DMS79 treated with DMSO at 0.1 percent for 48 hours (cell line): ENCODE measurements at places on chromosomes 7 and 10.

DNA sequence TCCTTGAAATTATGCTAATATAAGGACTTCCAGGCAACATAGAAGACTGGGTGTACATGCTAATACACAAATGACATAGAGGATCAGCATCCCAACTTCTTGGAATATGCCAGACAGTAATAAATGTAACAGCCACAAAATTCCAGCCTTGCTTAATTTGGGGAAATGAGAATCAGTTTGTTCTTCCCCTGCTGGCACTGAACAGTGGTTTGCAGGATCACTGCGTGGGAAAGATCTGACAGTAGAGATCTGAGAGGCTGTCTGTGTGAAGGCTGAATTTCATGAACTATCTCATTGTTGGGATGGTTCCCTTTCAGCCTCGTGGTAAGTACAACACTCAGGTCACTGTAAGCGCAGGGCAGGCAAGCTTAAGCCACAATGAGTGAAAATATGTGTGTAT lies 1078.0 kb downstream of the LRMDA start:
- no peak for DNase-seq

GRCh38 chr7:25215694-25216335 lies 12.5 kb downstream of the NPVF start:
- DNase-seq: no peak

- peak; percentile 65 for DNase-seq
Measured at GRCh38 chr7:133827707-133828623, 299.2 kb upstream of the LRGUK start.

DNA sequence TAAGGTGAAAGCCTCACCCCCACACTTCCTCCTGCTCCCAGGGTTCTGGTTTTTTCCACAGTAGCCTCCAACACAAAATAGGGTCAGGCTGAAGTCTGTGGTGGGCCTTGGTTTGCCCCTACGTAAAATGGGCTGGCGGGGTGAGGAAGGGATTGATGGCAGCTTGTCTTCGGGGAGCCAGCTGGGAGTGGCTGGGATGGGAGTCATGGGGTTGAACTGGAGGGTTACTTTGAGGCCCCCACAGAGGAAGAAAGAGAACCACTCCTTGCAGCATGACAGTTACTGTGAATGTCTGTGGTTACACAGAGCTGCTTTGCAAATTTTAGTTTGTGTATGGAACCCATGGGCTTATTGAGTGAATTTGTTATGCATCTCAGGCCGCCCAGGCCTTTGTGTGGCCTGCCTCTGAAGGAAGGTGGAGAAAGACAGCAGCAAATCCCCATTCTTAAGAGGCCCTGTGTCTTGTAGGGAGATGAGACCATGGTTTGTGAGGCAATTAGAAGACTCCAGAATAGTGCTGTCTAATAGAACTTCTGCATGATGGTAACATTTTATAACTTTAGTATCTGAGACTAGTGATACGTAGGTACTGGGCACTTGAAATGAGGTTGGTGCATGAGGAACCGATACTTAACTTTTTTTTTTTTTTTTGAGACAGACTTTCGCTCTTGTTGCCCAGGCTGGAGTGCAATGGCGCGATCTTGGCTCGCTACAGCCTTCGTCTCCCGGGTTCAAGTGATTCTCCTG lies 8.1 kb downstream of the TRIM8 start:
- no peak for DNase-seq

DNA sequence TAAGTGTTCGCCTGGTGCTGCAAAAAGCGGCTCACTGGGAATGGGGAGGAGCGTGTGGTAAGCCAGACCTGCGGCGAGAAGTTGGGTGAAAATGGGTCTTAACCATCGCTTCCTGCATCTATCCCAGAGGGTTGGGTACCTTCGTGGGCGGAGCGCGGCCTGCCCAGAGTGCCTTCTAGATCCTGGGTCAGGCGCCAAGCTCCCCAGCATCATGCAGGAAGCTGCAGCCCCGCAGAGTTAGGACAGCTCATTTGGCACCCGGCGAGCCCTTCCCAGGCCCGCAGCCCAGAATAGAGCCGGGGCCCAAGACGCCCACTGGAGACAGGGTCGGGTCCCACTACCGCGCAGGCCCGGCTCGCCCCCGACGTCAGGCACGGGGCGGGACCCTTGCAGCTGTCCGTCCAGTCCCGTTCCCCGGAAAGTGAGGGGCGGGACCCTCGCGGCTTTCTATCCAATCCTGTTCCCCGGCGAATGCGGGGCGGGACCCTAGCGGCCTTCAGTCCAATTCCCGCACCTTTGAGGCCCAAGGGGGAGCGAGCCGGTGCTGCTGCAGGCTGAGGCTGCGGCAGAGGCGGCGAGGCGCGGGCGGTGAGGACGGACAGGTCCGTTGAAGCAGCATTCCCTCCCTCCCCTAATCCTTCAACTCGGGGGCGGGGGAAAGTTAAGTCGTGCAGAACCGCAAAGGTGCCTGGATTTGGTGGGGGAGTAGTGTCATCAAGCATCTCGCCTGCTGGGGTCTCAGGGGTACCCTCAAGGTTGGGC lies at the start of gene CROT:
TSS of gene CROT (plus strand) at position 499 of the 762 bp plus-strand sequence. CDS start 3,405 bp downstream, outside the sequence.
- DNase-seq: peak; percentile 94

DNA sequence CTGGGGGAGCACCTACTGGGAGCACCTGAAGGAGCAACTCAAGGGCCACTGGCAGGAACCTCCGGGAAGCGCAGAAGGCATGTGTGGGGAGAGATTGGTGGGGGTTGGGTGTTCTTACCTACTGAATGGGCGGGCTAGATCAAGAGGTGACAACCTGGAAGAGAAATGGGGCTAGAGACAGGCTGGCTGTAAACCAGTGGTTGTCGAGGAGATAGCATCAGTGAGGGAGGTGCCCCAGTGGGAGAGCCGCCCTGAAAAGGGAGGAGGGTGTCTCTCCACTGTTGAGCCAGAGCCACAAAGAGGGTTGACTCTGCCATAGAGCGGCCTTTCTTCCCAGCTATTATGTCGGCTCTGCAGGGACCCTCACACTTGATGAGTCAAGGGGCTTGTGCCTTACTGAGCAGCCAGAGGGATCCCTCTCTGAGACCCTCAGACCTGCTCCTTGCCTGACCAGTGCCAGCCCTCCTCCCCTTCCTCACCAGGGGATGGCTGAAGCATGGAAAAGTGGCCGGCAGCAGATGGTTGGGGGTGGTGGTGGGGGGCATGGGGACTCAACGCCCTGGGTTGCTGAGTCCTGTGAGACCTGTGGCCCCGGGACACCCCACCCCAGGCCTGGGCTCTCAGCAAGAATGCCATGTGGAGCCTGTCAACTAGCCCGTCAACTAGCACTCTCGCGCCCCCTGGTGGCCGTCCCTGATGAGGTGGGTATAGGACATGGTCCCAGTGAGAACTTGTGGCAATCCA lies 36.4 kb upstream of the PURB start:
- peak; percentile 28 for DNase-seq

GRCh38 chr7:42858570-42858969 lies 53.3 kb downstream of the C7orf25 start:
- DNase-seq: no peak
